ENCODE measurements at places on chromosomes 3 and 15.

DNA sequence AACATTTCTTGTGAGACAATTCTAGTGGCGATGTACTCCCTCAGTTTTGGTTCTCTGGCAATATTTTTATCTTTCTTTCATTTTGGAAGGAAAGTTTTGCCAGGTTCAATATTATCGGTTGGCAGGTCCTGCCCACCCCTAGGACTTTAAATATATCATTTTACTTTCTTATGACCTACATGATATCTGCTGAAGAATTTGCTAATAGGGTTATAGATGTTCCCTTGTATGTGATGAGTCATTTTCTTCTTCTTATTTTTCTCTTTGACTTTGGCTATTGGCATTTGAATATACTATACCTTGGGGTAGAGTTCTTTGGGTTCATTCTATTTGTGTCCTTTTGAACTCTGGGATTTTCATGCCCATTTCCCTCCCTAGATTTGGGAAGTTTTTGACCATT lies 89.7 kb downstream of the GMNC start:
- DNase-seq: no peak

GRCh38 chr3:166554023-166554422 lies 716.8 kb upstream of the BCHE start:
- no peak for DNase-seq

- DNase-seq: no peak
These were observed 16.5 kb upstream of the VGLL4 start for GRCh38 chr3:11660242-11660641.

- no peak for DNase-seq
These were observed 43.1 kb downstream of the STARD5 start for GRCh38 chr15:81280696-81281455.

DNA sequence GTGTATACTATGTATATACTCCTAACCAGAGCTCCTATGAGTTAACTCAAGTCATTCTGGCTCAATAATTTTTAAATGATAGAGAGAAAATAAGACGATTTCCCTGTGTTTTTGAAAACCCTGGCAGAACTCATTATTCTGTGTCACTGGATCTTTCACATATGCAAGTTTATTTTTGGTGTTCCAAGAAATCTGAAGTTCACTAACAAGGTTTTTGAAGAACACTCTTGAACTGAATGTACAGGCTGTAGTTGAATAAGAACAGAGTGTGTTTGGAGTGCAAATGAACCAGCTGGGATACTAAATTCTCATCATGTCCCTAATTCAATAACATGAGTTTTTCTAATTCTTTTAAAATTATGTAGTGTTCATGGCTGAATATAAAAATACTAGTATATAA lies 466.9 kb upstream of the SUCLG2 start:
- no peak for DNase-seq

GRCh38 chr3:187783098-187783497 lies 37.8 kb upstream of the BCL6 start:
- no peak for DNase-seq

DNA sequence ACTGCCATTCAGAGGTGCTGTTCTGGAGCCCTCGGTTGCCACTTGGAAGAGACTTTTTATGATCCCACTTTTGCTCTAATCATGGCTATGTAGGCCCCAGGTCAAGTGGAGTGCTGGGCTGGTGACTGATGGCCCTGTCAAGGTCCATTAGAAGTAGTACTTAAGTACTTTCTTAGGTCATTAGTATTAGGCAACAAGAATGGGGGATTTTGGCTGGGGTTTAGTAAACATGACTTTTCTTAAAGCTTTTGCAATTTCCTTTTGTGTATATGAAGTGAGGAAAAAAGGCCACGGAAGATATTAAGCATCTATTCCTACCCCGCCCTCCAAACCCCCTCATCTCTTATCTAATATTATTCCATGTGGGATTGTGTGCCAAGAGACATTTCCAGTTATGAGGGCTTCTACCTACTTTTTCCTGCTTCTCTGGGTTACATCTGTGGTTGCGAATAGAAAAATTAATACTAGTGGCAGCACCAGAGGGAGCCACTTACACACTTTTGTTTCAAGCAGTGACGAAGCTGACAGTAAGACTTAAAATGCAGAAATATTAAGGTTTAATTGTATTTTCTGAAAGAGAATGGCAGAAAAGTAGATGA lies 13.9 kb downstream of the NLGN1 start:
- no peak for DNase-seq

- DNase-seq: no peak
These were observed 8.4 kb downstream of the TMOD3 start for GRCh38 chr15:51837792-51838251.

DNA sequence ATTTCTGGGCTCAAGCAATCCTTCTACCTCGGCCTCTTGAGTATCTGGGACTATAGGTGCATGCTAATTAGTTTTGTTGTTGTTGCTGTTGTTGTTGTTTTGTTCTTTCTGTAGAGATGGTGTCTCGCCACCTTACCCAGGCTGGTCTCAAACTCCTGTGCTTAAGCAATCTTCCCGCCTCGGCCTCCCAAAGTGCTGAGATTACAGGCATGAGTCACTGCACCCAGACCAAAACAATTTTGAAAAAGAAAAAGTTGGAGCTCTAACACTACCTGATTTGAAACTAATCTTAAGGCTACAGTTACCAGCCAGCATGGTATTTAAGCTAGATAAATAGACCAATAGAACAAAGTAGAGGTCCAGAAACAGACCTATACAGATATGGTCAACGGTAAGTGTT lies 29.8 kb downstream of the KPNA1 start:
- no peak for DNase-seq

GRCh38 chr15:54567408-54568035 lies 589.3 kb downstream of the UNC13C start:
- DNase-seq: no peak

DNA sequence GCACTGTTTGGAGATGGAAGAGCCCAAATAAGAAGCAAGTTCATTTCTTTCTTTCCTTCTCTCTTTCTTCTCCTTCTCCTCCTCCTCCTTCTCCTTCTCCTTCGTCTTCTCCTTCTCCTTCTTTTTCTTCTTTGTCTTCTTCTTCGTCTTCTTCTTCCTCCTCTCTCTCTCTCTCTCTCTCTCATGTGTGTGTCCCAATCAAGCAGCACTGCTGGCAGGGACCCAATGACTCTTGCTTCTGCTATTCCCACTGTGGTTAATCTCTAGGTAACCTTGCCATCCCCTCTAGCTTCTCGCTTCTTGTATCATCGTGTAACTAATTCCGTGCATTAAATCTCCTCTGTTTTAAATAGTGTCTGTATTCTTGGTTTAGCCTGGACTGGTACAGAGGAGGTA lies 26.1 kb upstream of the ZNF280D start:
- no peak for DNase-seq

DNA sequence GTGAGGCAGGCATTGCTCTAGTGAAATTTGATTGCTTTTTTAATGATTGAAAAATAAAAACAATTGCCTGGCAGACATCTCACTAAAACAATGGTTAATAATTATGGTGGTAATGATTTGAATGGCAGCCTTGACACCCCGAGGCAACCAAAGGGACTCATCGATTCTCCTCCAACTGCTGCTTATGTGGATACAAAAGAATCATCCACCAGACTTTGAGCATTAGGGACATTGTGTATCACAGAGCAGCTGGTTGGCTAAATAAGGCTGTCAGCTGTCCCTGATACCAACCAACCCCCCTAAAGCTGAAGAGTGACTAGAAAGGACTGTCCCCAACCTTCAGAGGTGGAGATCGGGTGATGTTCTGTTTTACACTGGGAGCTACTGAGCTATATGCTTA lies 1.7 kb upstream of the CD47 start:
- no peak for DNase-seq

- DNase-seq: no peak
These were observed 128.9 kb downstream of the ZIC1 start for GRCh38 chr3:147538034-147538433.

DNA sequence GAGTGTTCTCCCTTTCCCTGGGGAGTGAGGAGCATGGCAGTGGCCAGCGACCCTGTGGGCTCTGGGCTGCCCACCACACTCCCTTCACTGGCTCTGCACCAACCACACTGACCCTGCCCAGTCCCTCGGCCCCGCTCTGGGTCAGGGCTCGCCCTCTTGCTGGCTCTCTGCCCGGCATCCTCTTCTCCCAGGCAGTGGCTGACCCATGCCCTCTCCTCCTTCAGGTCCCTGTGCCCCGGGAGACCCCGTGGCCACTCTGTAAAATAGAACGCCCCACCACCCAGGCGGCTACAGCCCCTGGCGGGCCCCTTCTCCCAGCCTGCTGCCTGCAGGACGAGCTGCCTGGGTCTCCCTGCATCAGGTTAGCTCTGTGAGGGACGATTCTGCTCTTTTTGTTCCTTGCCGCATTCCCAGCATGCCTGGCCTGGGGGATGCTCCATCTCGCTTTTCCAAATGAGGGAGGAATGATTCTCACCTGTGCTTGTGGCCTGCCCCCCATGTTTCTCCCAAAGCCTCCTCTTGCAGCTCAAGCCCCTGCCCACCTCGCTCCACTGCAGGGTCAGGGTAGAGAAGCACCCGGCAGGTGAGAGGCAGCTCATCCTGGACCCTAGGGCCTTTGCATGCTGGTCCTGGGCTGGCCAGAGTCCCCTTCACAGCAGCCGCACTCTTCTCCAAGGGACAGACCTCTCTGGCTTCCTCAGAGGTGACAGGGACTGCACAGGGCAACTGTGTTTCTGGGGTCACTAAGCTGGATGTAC lies 14.5 kb upstream of the CFAP100 start:
- no peak for DNase-seq

- no peak for DNase-seq
These were observed 12.2 kb upstream of the DNAJB8 start for GRCh38 chr3:128478576-128479506.

- DNase-seq: no peak
These were observed 62.2 kb upstream of the ALCAM start for GRCh38 chr3:105304487-105304886.

GRCh38 chr3:163306405-163306804 lies 1771.9 kb downstream of the SI start:
- DNase-seq: no peak

DNA sequence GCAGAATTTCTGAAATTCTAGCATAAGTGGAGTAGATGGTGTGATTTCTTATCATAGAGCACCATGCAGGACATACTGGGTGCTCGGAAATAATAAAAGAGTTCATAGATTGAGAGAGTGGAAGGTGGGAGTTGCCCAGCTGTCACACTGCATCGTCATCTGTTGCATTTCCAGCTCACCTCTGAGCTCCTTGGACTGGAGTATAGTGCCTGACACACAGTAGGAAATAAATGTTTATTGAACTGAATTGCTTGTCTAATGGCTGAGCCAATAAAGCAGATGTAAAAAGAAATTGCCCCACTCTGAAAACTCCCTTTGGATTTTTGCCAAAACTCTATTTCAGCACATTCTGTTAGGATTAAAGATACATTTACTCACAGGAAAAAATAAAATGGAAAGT lies 108.9 kb upstream of the UBE2E1 start:
- no peak for DNase-seq

DNA sequence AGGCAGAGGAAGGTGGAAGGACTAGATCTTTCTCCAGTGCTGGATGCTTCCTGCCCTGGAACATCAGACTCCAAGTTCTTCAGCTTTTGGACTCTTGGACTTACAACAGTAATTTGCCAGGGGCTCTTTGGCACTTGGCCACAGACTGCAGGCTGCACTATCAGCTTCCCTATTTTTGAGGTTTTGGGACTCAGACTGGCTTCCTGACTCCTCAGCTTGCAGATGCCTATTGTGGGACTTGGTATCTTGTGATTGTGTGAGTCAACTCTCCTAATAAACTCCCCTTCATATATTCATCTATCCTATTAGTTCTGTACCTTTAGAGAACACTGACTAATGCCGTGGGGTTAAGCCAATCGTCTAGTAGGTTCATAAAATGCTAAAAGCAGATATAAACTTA lies 8.8 kb upstream of the B3GNT5 start:
- no peak for DNase-seq

- DNase-seq: no peak
These were observed 114.5 kb downstream of the RARB start for GRCh38 chr3:25542492-25543039.

DNA sequence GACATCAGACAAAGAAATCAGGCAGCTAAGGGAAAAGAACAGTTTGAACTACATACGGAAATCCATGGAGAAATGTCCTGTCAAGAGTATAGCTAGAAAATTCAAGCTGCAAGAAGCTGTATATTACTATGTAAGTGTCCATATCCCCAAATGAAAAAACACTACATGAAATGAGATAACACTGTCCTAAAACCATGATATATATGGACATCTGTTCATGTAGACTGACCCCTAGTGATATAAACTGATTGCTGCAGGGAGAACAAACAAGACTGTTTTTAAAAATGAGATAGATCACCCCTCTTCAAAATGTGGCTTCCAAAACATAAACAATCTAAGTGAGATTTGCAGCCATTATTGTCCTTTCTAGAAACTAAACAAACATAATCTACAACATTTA lies 985.6 kb downstream of the EPHA3 start:
- no peak for DNase-seq

- DNase-seq: no peak
These were observed 376.9 kb upstream of the RASGRP1 start for GRCh38 chr15:38941399-38941953.

DNA sequence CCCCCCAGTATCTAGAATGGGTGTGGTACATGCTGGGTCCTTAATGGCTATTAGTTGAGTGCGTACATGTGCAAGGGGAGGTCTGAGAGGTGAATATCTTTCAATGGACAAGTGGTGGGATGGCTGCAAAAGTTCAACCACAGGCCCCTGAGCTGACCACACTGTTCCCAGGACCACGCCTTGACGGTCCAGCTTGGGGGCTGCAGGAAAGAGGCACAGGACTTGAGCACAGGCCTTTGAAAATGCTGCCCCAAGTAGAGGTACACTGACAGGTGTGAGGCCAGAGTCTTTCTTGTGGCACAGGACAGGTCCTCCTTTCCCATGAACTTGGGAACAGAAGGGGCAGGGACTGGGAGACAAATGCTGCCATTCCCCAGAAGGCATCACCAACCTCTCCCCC lies 24.0 kb downstream of the AMOTL2 start:
- DNase-seq: no peak

DNA sequence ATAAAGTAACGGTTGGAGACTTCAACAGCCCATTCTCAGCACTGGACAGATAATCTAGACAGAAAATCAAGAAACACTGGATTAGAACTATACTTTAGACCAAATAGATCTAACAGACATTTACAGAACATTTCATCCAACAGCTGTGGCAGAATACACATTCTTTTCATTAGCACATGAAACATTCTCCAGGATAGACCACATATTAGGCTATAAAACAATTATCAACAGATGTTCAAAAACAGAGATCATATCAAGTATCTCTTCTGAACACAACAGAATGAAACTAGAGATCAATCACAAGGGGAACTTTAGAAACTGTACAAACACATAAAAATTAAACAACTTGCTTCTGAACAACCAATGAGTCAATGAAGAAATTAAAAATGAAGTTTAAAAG lies 133.3 kb downstream of the ADAM10 start:
- no peak for DNase-seq
